ENCODE measurements at places on chromosomes 16 and 17. TPM values are rescaled to one million over a fixed set of nuclear protein-coding genes. Genes with fewer than 3 reads are reported as not detected.

Gene GPRC5B
- 28.2 TPM for total RNA-seq

Gene FA2H
- 37.1 TPM for total RNA-seq

Gene NPIPB9
- 1.7 TPM for total RNA-seq

Gene SGCA
- total RNA-seq = 0.92 TPM

Gene NUPR1
- total RNA-seq = 15.2 TPM

Gene METTL23
- total RNA-seq = 66.9 TPM

Measured in A549 treated with CpdA at 1 μM for 4 hours (cell line).